Activated naive CD4-positive, alpha-beta T cell treated with anti-CD3 and anti-CD28 coated beads, Interleukin-2, amount 50 U/mL, for 72 hours (primary cell): ENCODE measurements at places on chromosomes 7 and 10.

GRCh38 chr10:67262675-67263074, 336.8 kb downstream of the LRRTM3 start:
- no peak for DNase-seq

DNA sequence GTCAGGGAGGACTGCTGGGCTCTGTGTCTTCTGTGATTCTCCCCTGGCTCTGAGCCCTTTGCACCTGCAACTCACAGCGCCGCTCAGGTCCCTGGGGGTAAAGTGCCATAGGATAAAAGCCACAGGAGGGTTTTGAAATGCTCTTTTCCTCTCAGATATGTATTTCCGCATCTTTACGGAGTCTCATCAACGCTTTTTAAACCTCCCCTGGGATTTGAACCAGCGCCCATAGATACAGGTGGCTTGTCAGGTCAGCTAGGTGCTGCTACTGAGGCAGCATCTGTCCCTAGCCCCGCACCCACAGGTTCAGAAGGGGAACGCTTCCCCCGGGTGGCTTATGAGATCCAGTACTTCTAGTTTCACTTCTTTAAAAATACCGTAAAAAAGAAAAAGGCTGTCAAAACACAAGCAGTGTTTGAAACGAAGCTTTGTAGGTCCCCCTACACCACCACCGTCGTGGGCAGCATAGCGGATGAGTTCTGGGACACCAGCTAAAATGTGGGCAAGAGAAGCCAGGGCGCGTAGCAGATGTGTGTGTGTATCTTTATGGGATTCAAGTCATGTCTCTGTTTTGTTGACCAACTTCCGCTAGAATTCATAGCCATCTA, 173.5 kb downstream of the CUX1 start:
- DNase-seq, result no peak

DNA sequence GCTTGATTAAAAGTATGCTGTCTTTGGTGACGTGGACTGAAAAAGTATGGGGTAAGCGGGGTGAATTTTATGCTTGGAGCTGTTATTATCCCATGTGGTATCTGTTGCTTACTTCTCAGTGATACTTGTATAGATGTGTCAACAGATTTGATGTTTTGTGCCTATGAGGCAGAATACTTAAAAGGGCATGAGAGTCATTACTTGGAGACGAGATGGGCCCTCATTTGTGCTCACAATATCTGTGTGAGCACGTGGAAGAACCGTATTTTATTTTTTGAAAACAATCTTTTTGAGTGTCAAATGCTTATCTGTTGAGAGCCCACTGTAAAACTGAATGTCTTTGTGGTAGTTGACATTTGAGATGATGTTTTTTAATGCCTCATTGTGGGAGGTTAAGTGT, 281.9 kb downstream of the EXOC4 start:
- DNase-seq, result no peak

DNA sequence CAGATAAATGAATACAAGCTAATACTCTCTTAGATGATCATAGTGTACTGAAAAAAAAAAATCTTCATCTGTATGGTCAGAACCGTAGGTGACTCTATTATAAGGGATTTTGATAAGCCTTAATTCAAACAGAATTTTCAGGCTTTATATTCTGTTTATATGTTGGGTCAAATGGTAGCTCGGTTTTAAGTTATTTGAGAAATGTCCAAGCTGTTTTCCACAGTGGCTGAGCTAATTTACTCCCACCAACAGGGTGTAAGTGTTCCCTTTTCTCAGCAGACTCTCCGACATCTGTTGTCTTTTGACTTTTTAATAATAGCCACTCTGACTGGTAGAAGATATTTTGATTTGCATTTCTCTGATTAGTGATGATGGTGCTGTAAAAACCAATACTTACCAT, 328.8 kb upstream of the MAGI2 start:
- no peak for DNase-seq

GRCh38 chr7:132392713-132393112, 183.6 kb downstream of the PLXNA4 start:
- DNase-seq, result no peak

GRCh38 chr10:131855461-131856401, 45.1 kb upstream of the PPP2R2D start:
- peak; percentile 49 for DNase-seq
